Epithelial cell of proximal tubule (primary cell): ENCODE measurements at places on chromosomes 1 and 21. TPM values are rescaled to one million over a fixed set of nuclear protein-coding genes. Genes with fewer than 3 reads are reported as not detected.

SLC9C2 gene
- total RNA-seq, result not detected in 2 replicates

- DNase-seq, result no peak
Measured at GRCh38 chr1:41876576-41877445, 41.9 kb downstream of the HIVEP3 start.

SV2A gene
- 2.9 and 5.9 TPM in 2 replicates for total RNA-seq

GUCA2B gene
- total RNA-seq, result not detected in 2 replicates

GRCh38 chr21:27586986-27587385 lies 620.1 kb upstream of the ADAMTS5 start:
- DNase-seq, result no peak
